Substantia nigra (tissue), 51 donors: ENCODE measurements at places on chromosomes 12 and 14.
A peak's percentile ranks its signal among the peaks of the same experiment; 100 is the strongest.

DNA sequence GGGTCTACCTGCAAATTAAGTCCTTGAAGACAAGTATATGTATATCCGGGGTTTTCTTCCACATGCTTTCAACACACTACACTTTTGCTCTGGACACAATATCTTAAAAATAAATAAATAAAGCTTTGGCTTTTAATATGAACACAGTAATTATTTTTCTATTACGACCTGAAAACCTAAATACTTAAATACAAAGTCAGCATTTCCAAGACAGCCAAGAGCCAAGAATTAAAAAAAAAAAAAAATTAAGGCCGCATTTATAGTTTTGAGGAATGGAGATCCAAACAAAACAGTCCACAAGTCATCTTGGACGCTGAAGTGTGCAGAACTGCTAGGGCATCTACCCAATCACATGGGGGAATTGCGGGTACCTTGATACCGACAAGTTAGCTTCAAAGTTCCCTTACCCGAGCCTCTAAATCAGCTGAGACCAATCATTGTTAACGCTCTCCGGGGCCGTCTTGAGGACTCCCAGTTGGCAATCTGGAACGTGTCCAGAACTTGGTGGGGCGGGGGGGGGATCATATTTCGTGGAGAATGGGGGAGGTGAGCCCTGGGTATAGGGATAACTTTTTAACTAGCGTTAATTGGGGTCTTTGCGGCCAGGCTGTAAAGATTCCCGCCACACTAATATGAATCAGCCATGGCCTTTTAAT, 731 bp upstream of the PCNX4 start:
- peak; percentile 37 for DNase-seq

- no peak for DNase-seq
These were observed 3.0 kb downstream of the NUAK1 start for GRCh38 chr12:106135781-106136180.

GRCh38 chr12:105469211-105469610, 138.7 kb downstream of the C12orf75 start:
- no peak for DNase-seq

- no peak for DNase-seq
These were observed 301.5 kb upstream of the ATP2B1 start for GRCh38 chr12:90010089-90010488.

DNA sequence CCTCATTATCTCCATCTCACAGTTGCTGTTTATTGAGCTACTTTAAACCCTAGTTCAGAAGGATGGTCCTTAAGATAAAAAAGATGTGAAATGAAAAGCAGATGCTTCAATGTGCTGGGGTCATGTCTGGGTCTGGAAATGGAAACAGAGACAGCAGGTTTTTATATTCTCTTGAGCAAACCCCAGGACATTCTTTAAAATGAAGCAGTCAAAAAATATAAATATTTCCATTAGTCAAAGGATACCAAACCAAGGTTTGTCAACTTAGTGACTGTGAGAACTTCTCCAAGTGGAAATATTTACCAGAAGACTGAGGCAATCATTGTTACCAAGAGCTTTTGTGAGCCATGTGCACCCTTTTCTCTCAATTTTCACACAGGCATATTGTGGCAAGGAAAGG, 102.5 kb upstream of the DIO2 start:
- DNase-seq, result no peak

DNA sequence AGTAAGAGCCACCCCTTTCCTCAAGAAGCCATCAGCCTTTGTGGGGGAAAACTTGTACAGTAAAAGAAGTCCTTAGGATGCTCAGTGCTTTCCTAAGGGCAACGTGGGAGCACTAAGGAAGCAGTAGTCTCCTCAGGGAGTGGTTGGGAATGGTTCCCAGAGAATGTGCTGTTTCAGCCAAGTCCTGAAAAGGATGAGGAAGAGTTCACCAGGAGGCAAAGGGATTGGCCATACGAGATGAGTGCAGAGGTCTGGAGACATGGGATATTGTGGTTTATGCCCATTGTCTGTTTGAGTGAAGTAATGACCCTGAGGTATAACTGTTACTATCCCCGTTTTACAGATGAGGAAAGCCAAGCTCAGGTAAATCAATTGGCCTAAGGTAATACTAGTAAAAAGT, 86.0 kb upstream of the ATF1 start:
- no peak for DNase-seq

DNA sequence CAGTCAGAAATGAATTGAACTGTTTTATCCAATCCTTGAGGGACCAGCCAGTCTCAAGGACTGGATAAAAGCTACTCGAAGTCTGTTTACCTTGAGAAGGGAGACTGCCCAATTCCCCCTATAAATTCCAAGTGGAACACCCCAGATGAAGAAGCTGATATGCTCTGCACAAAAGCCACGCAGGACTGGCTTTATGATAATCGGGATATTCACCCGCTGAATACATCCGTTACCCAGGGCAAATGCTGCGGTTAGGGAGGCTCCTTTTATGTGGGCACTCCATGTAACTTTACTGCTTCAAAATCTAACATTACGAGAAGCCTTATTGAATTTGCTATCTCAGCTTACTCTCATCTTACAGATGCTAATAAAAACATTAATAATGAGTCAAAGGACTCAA, 119.1 kb downstream of the DENND5B start:
- no peak for DNase-seq

DNA sequence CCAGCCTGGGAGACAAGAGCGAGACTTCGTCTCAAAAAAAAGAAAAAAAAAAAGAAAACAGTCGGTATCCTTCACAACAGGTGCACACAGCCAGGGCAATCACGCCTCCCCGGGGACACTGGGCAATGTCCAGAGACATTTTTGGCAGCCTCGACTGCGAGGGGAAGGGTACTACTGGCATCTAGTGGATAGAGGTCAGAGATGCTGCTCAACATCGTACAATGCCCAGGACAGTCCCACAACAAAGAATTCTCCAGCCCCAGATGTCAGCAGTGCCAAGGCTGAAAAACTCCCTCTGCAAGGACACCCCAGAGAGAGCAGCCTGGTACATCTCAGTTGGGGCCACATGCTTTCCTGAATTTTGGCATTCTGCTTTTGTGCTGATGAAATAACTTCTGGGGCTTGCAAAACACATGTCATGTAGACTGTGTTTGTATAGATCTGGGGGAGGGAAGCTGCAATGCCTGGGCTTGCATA, 21.5 kb downstream of the ALDH2 start:
- no peak for DNase-seq

- DNase-seq, result no peak
These were observed 13.4 kb downstream of the TNFAIP2 start for GRCh38 chr14:103136388-103137271.

DNA sequence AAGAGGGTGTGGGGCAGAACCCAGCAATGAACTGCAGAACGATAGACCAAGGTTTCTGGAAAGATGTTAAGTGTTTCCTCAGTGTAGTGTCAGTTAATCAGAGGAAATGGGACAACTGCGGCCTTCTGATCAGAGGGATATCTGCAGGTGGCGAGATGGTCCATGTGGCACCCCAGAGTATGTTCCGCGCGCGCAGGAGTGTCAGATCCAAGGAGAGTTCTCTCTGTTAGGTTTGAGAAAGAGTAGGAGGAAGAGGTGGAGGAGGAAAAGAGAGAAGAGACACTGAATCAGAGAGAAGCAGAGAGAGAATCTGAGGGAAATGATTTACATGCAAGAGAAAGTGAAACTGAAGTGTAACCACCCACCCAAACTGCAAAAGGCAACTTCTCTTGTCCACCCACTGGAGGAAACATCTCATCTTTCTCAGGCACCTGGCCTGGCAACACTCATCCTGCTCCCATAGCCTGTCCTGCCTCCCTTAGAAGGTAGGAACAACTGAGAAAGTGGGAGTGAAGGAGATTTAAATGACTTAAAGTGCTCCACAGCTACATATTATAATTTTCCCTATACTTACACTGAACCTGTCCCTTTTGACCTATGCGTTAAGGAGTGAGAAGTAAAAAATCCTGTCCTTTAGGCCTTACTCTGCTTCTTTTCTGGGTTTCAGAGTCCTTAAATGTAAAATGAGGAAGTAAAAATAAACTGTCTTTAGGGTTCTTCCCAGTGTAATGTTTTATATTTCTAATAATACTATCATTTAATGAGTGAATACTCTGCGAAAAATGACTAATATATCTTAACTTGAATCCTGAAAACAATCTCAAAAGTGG, 6.8 kb upstream of the TESPA1 start:
- no peak for DNase-seq

DNA sequence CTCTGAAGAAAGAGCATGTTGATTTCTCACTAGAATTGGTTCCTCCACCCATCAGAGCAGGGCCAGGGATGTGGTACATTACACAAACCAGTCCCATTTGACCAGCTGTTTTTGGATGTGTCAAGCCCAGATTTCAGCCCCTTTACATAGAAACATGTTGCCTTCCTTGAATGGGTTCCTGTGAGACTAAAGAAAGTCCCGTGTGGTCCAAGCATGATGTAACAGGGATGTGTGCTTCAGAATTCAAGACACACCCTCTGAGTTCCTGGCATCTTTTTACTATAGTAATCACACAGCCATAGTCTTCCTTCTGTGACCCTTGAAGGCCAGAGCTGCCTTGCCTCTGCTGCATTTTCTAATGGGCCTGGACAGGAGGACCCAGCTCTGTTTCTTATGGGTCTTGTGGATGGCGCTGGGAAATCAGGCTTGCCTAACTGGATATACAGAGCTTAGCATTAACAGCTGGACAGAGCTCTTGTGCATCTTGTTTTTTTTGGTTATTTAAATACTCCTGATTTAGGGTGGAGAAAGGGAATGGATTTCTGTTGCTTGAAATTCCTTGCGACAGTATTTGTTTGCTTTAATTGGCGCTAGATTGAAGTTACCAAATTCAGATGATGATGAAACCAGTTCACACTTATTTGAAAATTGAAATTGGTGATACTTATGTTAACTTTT, 341.0 kb downstream of the ZFP36L1 start:
- DNase-seq, result no peak

DNA sequence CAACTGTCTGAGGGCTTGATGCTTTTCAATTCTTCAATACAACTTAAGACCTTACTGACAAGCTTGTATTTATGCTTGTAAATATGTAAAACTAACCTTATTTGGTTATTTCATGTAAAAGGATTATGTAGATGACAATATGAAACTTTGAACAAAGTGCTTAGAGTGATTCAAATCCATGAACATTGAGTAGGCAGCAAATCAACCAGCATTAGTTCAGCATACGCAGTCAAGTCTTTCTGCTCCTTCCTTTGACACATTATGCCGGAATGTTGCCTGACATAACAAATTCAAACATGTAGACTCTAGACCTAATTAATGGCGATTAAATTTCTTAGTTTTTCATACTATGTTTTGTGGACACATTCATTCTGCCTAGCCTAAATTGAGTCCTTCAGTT, 105.2 kb downstream of the FGD4 start:
- DNase-seq, result no peak

- no peak for DNase-seq
These were observed 5.1 kb downstream of the CLECL1 start for GRCh38 chr12:9727813-9728212.

DNA sequence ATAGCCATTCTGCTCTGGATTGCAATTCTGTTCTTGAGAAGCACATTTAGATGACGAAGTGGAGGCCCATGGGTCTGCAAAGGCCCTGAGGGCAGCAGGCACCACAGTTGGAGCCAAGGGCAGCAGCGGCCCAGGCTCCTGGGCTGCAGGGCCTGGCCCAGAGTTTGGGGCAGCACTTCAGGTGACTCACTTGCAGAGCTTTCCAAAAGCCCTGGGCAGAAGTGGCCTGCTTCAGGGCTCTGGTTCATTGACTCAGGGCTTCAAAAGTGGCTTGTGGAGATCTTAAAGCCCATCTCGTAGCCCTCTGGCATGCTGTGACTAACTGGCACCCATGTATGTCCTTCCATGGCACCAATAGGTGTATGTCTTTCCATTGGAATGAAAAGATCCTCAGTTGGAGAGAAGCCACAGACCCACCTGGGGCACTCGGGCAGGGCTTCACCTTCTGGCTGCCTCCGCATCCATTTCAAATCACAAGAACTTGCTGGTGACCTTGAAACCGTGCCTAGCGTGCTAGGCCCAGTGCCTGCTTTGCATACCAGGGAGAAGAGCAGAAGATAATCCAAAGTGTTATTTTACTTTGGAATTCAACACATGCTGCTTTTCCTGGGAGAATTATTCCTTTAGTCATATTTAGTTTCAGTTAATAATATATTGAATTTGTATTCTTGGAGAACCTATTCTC, 106.7 kb downstream of the PRMT8 start:
- DNase-seq, result no peak

GRCh38 chr14:101062601-101063000, 159.1 kb upstream of the RTL1 start:
- no peak for DNase-seq

GRCh38 chr14:93008381-93008780, 85.4 kb downstream of the CHGA start:
- DNase-seq, result no peak

GRCh38 chr14:78278464-78279250, 108.5 kb downstream of the NRXN3 start:
- DNase-seq, result no peak

DNA sequence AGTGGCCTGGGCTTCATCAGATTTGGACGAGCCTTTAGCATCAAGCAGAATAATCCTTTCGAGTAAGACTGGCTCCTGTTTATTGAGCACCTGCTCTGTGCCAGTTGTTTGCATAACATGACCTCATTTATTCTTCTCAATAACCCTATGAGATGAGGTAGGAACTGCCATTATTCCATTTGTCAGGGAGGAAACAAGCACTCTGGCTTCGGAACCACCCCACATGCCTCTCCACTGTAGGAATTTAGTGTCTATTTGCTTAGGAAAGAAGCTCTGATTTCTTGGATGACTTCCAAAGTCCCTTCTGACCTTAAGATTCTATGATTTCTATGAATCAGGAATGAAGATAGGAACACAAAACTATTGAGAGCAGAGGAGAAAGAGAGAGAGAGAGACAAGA, 11.0 kb downstream of the SAMD4A start:
- DNase-seq, result no peak

DNA sequence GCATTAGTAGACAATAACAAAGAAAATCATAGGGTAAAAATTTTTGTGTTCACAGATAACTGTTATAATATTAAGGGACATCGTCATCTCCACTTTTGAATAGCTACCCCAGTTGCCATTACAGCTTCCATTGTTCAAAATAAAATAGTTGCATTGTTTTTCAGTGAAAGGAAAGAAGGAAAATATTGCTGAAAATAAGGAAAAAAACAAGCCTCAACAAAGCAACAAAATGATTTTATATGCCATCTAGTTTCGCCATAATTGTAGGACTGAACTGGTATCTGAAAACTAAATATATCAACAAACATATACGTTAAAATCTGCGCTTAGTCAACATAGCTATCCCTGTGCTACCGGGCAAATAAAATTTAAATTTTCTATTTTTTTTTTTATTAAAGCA, 3.3 kb downstream of the CDK17 start:
- DNase-seq, result no peak
